Thoracic aorta endothelial cell (primary cell): ENCODE measurements at places on chromosomes 2 and 18. TPM values are rescaled to one million over a fixed set of nuclear protein-coding genes. Genes with fewer than 3 reads are reported as not detected.

The AFF3 gene
- 0.07 TPM in 1 of 2 replicates, not detected in the other for total RNA-seq

The AQP12B gene
- total RNA-seq, result not detected in 2 replicates

The RGPD8 gene
- 28.8 and 34.3 TPM in 2 replicates for total RNA-seq

The ATL2 gene
- total RNA-seq, result 124 and 125 TPM in 2 replicates

The GKN1 gene
- total RNA-seq, result not detected in 2 replicates

The CDH19 gene
- not detected in 2 replicates for total RNA-seq

The UGT1A3 gene
- not detected in 2 replicates for total RNA-seq

The RGPD3 gene
- 0.53 and 0.79 TPM in 2 replicates for total RNA-seq

The CYP27A1 gene
- total RNA-seq, result 4.1 and 6.4 TPM in 2 replicates

The SPATA3 gene
- not detected in 2 replicates for total RNA-seq

The STK16 gene
- total RNA-seq, result 19.5 and 29.9 TPM in 2 replicates

The ZC3H8 gene
- 28.6 and 35.4 TPM in 2 replicates for total RNA-seq

The ALLC gene
- total RNA-seq, result not detected in 2 replicates

The LYPD6B gene
- total RNA-seq, result not detected in 2 replicates

The KIDINS220 gene
- total RNA-seq, result 72.3 and 91.6 TPM in 2 replicates

The PARD3B gene
- total RNA-seq, result 18.4 and 19.0 TPM in 2 replicates

The EFHD1 gene
- total RNA-seq, result 0.13 TPM in 1 of 2 replicates, not detected in the other

The LRRTM1 gene
- not detected in 2 replicates for total RNA-seq

The SLC4A3 gene
- 0.13 and 0.22 TPM in 2 replicates for total RNA-seq

The CD8B2 gene
- total RNA-seq, result not detected in 2 replicates

The VIT gene
- 1.7 and 2.2 TPM in 2 replicates for total RNA-seq

The TGIF1 gene
- total RNA-seq, result 99.7 and 103 TPM in 2 replicates

The DNAJC5G gene
- not detected in 2 replicates for total RNA-seq

The GRP gene
- not detected in 2 replicates for total RNA-seq

The GAL3ST2 gene
- not detected in 2 replicates for total RNA-seq

The ALKAL2 gene
- total RNA-seq, result not detected in 2 replicates

The IL37 gene
- not detected in 2 replicates for total RNA-seq
